ENCODE measurements at places on chromosomes 2 and 18.

GRCh38 chr2:233778030-233778429 is at the start of gene MROH2A:
MROH2A (plus strand) TSS chr2:233778330; CDS start chr2:233779359, 1,029 bp downstream.
- DNase-seq: no peak

DNA sequence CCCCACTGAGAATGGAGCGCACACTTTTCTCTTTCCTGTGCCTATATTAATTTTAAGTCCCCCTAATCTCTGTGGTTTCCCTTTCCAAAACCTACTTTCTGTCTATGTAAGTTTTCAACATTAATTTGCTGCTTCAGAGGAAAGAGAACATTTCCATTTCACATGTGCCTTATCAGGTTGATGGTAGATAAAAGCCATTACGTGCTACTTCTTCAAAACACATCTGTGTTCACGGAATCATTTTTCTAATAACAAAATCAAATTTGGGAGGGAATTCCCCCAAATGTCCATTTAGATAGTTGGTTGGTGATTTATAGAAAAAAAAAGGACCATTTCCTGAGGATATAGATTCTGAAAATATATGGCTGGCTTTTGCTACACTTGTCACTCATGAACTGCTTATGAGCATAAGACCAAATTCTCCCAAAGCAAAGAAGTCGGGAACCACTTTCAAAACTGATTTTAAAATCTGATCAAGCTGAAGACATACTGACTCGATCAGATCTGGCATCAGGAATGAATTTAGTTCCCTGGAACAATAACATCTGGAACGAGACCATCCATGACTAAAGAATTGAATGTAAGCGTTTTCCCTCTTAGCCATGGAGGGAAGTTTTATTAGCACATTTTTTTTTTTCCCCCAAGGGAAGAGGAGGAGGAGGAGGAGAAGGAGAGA is 8.2 kb downstream of the PTGR3 start:
- DNase-seq: no peak

- DNase-seq: no peak
Observed at GRCh38 chr2:1791685-1792435, 47.5 kb upstream of the PXDN start.

DNA sequence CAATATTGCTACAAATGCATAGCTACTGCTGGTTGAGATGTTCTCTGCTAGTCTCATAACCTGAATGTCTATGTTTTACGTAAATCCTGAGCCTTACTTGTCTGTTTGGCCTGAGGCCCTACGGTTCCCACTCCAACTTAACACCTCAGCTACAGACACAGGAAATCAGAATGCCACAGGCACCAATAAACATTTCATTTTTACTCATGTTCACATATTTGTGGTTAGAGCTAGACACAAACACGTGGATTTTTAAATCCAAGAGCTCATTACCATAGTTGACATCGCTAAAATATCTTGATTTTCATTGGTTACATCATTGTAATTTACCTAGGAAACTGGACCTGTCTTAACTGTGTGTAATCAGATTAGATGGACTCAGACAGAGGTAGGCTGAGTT is 263.8 kb upstream of the CDH19 start:
- no peak for DNase-seq

GRCh38 chr2:23520256-23520655 is 135.3 kb downstream of the KLHL29 start:
- peak; percentile 52 for DNase-seq
